Stimulated activated CD4-positive, alpha-beta T cell treated with anti-CD3 and anti-CD28 coated beads, Interleukin-15, amount 100 ng/mL, for 1 hour (primary cell): ENCODE measurements at places on chromosomes 6 and 20.

DNA sequence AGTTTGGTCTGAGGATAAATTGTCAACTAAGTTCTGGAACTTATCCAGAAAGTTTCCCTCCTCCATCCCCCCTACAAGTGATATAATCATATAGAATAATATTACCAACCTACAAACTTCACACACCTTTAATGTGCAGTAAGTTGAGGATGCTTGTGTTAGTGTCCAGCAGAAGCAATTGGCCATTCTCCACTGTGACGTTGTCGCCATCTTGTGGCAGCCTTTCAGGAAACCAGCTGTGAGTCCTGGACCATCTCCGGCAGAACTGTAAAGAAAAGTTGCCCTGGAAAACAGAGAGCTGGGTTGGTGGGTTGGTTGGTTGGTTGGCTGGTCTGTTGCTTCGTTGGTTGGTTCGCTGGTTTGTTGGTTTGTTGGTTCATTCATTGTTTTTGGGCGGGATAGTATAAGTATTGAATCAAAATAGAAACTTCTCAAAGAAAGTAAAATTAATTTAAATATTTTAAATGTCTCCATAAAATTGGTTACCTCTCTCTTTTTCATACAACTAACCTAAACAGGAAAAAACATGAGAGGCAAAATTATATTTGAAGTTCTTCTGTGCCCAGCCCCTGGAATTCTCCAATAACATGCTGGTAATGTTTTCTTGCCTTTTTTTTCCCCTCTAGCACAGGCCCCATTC, 127.5 kb downstream of the PKHD1 start:
- no peak for DNase-seq

DNA sequence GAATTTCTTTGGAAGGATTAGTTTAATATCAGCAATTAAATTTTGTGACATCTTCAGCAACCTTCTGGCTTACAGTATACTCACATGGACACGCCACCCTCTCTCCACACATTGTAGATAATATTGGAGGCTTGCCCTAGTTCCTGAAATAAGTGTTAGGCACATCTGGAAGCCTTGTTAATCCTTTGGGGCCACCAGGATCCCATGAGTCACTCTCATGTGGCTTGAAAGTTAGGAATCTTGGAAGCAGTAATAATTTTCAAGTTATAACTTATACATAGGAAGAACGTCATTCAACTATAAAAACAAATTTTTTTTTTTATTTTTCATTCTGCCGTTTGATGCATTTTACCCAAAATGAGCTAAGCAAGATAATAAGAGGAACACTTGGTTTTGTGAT, 20.5 kb downstream of the LAMA4 start:
- no peak for DNase-seq

DNA sequence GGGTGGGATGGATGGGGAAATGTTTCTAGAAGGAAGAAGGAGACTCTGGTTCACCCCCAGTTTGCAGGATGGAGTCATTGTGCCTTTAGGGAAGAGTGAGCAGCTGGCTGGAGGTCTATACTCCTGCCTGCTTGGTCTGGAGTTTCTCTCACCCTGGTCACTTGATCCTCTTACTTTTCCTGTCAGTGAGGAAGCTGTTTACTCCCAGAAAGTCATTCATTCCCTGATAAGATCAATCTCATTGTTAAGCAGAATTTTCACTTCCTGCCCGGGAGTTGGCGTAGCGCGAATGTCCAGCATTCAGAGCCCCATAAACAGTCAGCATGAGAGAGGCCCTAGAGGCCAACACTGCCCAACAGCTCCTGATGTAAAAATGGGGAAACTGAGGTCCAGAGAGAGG, 70.4 kb upstream of the SIRPA start:
- no peak for DNase-seq

DNA sequence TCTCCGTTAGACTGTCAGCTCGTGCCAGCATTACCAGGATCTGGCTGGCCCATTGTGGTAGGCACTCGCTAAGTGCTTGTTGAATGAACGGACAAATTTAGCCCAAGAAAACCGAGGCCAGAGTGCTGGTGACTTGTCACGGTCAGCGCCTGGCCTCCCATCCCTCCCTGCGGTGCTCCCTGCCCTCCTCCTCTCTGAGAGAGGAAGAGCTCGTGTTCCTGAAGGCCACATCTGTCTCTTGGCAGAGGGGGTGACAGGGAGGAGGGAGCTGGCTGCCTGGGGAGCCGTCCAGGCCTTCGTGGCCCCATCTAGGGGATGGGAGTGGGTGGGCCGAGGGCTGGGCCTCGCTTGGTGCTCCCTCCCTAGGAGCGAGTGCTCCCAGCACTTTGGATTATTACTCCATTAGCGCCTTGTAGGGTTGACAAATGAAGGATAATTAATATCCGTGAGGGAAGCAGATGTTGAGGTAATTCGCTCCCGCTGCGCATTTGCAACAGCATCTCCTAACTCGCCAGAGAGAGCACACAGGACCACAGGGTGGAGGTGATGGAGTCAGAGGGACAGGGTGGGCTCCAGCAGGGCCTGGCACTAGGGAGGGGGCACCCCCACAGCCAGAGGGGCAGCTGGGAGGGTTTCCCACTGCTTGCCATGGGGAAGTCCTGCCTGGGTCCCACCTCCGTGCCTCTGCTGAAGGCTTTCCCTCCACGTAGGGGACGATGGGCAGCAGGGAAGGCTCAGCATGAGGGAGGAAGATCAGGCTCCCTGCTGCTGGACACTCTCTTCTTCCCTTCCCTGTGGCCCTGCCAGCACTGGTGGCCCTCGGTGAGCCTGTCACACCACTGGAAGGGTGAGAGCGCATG, 37.0 kb downstream of the VSTM2L start:
- no peak for DNase-seq

DNA sequence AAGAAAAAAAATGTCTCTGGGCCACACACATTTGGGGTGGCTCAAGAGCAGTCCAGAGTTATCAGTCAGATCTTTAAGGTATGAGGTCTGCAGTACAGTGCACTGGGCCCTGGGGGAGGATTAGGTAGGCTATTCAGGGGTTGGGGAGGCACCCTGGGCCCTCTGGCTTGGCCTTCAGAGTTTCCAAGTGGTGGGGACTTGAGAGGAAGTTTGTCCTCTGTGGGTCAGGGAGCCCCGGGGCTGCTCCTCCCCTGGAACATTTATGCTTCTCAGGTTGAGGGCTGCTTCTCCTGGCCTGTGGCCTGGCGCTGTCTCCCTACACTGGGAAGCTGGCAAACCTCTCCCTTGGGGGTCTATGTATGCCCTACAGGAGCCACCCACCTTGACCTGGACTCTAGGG, 46.0 kb downstream of the PTK7 start:
- DNase-seq, result no peak

- no peak for DNase-seq
Observed at GRCh38 chr6:168067081-168067759, 11.8 kb downstream of the FRMD1 start.

DNA sequence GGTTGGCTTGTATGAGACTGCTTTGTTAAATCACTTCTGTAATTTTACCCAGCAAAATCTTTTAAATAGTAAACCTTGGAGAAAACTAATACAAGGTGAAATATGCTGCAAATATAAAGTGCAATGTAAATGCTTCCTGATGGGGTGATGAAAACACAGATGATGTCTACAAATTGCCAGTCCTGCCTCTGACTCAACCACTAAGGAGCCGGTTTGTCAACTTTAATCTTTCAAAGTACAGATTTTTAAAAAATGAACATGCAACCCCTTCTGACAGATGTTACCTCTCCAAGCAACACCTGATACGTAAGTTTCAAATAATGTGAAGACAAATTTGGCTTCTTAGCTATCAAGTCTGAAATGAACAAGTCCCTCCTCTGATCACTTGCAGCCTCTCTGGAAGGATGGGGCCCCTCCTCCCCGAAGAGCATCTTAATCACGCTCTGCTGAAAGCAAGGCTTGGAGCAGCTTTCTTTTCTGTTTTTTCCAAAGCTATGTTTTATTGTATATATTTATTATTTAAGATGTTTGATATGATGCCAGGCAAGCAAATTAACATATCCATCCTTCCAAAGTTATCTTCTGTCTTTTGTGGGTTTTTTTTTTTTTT, 196.0 kb downstream of the MYLK4 start:
- DNase-seq, result no peak

DNA sequence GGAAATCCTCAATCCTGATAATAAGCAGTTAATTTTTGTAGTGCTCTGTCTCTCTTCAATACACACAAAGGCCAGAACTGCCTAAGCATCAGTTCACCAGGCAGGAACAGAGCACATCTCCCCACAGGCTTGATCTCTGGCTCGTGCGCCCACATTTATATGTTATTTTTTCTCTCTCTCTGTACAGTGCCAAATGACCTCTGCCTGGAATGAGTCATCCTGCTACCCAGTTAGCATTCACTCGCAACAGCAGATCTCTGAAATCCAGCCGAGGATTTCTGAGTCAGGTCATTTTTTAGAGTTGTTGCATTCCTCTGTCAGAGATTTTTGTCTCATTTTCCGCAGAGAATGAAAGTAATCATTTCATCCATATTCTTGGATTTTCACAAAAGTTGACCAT, 107.1 kb downstream of the COL12A1 start:
- DNase-seq, result no peak

GRCh38 chr20:3658019-3658715, 5.0 kb downstream of the GFRA4 start:
- DNase-seq, result no peak

DNA sequence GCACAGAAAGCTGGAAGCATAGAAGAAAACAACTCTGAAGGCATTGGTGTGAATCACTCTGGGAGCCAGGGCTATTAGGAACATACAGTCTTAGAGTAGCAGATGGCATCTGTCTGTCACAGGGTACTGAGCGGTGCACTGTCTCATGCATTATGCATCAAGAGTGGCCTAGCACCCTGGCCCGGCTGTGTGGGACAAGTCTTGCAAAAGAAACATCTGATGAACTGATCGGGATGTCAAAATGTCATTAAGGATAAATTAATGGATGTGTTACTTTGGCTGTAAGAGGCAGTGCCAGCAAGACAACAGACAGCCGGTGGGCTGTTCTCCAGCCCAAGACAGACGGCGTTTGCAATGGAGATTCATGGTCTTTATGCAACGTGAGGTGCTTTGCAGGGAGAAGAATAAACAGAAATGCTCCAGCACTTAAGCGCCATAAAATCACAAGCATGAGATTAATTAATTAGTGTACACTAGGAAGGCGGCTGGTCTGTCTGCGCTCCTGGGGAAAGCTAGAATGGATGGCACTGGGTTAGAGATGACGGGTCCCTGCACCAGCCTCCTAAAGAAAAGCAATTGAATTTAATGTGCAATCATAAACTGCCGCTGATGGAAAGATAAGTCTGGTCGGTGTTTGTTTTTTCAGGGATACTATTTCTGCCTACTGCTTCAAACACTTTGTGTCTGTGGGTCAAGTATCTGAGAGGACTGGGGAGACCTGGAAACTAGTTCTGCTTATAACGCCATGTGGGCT, 600.6 kb upstream of the CHD6 start:
- DNase-seq, result no peak

DNA sequence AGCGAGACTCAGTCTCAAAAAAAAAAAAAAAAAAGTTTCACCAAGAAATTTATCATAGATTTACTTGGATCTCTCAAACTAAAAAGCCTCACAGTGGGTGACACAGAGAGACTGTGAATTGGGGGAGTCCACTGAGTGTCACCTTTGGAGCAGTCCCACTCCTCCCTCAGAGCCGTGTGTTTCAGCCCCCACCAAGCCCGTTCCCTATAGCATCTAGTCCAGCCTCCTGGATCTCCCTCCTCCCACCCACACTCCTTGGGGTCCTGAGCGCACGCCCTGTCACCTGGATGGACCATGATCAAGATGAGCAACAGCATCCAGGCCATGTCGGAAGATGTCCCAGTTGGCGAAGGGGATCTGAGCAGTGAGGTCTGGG, 422 bp downstream of the NCR3 start:
- no peak for DNase-seq

DNA sequence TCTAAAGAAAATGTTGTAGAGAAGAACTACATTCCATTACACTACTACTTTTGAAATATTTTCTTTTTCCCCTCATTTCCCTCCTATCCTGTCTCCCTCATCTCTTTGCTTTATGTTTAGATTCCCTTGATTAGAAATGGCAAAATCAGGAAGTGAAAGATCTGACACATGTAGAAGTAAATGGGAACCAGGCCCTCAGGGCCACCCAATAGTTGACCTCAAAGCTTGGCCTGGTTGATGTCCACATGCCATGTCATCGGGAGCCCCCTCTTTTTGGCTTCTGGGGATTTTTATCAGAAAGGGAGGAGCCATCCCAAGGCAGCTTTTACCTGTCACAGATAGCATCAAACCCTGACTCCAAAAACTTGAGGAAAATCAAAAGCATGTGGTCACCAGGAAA, 168.3 kb upstream of the ECI2 start:
- DNase-seq, result no peak

DNA sequence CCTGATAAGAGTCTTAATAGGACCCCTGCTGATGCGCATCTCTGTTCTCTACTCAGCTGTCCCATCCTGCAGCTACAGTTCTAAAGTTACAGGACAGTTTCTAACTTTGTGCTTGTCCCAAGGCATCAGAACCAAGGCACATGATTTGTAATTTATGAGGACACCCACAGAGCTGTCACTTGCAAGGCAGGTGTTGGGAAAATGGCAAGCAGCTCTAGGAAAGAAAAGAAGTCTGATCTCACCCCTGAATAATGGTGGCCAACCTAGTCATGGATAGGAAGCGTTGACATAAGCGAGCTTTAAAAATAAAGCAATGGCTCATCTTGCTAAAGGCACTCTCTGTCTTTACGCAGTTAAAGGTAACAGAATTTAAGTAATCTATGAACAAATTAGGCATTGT, 127.6 kb upstream of the VGLL2 start:
- no peak for DNase-seq

GRCh38 chr6:109321752-109322151, 60.5 kb downstream of the CD164 start:
- DNase-seq, result no peak

- no peak for DNase-seq
Observed at GRCh38 chr6:133817460-133818047, 71.4 kb upstream of the TCF21 start.

DNA sequence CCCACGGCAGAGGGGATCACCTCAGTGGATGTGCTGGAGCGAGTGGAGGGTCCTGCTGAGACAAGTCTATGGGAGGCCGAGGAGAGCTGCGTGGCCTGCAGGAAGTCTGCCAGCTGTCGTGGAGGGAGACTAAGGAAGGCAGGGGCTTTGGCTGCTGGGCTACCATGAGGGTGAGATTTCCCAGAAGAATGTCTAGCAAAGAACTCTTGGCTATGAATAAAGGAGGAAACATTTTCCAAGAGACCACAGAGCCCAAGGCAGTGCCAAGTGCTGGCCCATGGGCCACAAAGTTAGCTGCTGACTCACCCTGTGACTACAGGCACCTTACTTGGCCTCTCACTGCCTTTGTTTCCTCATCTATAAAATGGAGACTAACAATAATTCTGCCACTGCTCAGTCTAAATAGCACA, 73.4 kb downstream of the PRDM1 start:
- no peak for DNase-seq

DNA sequence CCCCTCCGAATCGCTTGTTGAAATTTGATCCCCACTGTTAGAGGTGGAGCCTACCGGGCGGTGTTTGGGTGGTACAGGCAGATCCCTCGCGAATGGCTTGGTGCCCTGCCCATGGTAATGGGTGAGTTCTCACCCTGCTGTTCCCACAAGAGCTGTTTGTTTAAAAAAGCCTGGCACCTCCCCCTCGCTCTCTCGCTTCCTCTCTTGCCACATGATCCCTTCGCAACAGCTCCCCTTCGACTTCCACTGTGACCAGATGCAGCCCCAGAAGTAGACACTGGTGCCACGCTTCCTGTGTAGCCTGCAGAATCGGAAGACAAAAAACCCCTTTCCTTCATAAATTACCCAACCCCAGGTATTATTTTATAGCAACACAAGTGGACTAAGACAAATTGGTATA, 292.2 kb upstream of the QKI start:
- DNase-seq, result no peak

GRCh38 chr6:109783250-109783986, 92.3 kb downstream of the FIG4 start:
- DNase-seq, result no peak
